Activated CD8-positive, alpha-beta memory T cell treated with anti-CD3 and anti-CD28 coated beads for 48 hours (primary cell): ENCODE measurements at places on chromosomes 7 and 10.

GRCh38 chr7:69257592-69257991 lies 340.7 kb upstream of the AUTS2 start:
- no peak for DNase-seq

DNA sequence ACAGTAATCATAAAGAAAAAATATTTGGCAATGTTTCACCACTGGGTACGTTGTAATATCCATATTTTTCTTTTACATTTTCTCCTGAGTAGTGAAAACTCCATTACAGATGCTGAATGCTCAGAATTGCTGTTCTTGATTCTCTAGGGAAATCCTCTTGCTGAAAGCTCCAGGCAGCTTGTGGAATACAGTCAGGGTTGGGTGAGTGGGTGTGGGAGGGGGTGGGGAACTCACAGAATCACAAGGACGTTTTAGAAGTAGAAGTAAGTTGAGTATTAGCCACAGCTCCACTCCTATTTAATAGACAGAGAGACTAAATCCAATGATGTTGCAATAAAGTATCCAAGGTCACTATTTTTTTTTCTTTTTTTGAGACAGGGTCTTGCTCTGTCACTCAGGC lies 1270.9 kb downstream of the TYW1 start:
- DNase-seq = no peak

DNA sequence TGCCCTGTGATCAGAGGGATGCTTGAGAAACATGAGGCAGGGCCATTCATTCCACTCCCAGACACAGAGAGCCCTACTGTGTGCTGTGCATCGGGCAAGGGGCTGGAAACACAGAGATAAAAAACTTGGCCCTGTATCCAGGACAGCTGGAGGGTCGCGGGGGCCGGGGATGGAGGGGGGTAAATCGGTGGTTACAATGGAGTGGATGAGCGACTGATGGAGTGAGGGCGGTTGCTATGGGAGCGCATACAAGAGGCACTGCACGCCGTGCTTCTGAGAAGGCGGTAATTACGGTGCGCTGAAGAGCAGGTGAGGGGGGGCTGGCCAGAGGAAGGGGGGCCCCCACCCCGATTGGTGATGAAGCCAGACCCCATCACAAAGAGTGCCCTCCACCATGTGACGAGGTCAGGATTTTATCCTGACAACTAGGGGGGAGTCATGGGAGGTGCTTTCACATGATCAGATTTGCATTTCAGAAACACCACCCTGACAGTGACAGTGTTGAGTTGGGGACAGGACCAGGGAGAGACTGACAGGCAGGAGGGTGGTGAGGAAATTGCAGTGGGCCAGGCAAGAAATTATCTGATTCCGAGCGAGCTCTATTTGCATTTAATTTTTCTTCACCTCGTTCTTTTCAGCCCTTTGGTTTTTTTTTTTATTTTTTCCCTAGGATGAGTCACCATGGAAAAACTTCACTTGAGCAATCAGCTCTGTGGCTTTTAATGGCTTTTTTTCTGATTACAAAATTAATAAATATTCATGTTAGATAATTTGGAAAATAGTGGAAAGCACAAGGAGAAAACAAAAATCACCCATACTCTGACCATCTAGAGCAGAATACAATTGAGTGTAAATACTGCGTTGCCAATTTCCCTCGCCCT lies 7.8 kb downstream of the CPA5 start:
- DNase-seq = no peak

DNA sequence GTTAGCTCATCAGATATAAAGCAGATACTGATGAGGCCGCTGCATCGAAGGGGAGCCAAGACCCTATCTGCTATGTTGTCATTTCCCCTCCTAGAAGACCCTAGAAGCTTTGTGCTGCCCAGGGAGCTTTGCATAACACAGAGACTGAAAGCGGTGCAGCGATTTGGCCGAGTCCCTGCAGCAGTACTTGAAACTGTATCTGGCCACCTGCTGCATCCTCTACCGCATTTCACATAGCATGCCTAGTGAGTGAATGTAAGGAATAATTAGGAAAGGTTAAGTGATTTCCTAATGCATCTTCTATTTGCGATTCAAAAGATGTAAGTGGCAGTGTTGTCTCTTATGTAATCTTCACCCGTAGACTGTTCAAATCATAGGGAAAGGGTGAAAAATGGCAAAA lies 106.7 kb downstream of the LRMDA start:
- no peak for DNase-seq

GRCh38 chr7:93574269-93574645 lies 267 bp downstream of the CALCR start:
- no peak for DNase-seq

DNA sequence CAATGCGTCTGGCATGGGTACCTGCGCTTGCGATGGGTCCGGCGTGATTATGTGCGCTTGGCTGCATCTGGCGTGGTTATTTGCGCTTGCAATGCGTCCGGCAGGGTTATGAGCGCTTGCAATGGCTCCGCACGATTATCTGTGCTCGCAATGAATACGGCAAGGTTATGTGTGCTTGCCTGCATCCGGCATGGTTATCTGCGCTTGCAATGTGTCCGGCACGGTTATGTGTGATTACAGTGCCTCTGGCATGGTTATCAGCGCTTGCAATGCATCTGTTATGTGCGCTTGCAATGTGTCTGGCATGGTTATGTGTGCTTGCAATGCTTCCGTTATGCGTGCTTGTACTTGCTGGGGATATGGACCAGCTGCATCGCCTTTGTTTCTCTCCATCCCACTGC lies 37.7 kb downstream of the RBAK start:
- no peak for DNase-seq

DNA sequence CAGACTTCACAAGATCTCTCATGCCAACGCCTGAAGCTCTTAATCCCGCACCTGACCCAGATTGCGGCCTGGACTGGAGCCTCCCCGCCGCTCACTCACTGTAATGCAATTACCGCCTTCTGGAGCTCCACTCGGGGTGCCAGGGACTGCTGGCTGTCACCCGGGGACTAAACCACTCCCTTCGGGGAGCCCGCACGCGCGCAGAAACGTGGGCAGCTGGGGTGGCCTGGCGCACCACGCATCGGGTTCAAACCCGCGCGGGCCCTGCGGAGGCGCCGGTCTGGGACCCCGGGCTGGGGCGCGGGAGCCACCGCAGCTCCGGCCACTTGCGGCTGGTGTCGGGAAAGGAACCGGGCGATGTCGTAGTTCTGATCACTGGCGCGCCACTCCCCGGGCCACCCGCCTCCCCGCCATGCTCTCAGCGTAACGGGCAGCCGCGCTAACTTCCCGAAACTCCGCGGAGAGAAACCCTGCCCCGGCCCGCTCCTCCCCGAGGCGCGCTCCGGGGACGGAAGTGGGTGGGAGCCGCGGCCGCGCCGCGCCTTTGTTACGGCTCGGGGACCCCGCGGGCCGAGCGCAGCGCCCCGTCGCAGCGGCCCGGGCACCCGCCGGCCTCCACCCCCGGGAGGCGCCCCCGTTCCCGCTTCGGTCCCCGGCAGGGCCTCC lies 100.3 kb upstream of the SVIL start:
- DNase-seq = peak; percentile 30

DNA sequence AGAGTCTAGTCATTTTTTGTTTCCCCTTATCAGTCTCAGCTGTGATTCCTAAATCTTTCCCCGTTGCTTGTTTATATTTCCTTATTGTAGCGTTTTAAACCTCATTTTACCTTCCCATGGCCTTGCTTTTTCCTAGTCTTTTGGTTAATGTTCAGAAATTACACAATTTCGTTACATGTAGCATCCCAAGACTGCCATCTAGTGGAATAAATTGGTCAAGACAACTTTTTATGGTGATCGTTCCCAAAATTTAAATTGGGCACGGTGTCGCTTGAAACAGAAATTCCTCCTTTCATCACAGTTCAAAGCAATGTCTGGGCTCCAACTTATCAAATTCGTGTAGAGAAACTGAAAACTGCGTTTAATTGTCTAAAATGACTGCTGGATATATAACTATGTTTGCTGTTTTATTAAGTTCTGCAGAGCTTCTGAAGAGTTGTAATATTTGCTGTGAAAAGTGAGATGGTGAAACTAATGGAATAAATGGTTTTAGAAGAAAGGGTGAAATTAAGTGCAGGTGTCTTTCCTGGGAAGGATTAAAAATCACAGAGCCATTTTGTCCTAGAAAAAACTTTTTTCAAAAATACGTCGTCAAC lies 370.2 kb downstream of the PHF14 start:
- no peak for DNase-seq
